Activated CD4-positive, alpha-beta T cell treated with anti-CD3 and anti-CD28 coated beads, Interleukin-2, amount 50 U/mL, for 48 hours (primary cell): ENCODE measurements at places on chromosomes 2 and 18.

DNA sequence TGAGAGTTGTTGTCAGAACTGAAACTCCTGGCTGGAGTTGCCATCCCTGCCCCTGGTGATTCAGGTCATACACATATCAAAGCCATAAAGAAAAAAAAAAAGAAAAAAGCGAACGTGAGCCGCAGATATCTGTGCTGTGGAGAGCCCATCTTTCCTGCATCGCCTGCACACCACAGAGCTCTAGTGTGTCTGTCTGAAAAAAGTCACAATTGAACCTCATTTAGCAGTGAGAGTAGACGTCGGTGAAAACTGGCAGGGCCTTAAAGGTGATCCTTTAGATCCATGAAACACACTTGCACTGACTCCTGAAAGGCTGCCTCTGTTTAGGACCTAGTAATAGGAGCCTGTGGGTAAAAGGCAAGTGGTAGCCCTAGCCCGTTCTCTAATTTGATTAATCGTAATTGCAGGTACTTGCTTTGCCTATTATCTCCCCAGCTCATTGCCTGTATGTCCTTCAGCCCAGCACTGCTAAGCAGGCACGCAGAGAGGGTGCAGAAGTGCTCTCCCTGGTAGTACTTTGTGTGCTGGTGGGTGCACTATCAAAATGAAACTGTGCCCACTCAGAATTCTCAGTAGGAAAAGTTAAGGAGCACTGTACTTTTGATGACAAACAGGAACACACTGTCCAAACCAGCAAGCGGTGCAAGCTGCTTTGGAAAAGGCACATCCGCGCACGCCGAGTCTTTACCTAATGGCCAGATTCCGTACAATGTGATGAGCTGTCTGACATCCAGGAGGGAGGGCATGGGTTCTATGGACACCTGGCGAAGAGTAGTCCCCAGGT lies 103.5 kb upstream of the ASB18 start:
- no peak for DNase-seq

DNA sequence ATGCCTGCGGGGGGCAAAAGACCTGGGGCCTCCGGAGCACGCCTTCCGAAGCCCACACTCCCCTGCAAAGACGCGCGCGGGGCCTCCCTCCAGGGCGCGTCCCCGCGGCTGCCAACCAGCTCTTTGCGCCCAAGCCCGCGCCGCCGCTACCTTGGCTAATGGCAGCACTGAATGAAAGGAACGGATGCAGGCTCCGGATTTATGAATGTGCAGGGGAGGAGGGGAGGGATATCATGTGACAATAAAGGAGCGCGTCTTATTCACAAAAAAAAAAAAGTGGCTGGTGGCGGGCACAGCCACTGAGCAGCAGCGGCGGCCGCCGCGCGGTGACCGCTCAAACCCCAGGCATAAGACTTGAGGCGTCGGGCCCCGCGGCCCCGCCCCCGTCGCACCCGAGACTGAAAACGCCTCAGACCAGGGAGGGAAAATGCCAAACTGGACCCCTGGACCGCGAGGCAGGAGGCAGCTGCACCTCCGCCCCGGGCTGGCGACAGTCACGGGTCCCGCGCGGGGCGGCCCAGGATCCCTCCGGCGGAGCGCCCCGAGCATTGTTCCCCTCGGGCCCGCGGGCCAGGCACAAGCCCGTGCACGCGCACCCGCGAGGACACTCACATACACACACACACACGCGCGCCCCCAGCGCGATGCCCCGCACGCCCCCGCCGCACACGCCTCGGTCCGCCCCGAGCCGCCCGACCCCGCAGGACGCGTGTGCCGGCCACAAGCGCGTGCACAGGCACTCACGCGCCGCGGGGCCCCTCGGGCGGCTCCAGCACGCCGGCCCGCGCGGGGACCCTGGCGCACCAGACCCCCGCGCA lies 1.6 kb downstream of the SPRED2 start:
- DNase-seq: peak; percentile 57

GRCh38 chr2:173300458-173300857 lies 54.2 kb upstream of the CDCA7 start:
- DNase-seq: no peak

DNA sequence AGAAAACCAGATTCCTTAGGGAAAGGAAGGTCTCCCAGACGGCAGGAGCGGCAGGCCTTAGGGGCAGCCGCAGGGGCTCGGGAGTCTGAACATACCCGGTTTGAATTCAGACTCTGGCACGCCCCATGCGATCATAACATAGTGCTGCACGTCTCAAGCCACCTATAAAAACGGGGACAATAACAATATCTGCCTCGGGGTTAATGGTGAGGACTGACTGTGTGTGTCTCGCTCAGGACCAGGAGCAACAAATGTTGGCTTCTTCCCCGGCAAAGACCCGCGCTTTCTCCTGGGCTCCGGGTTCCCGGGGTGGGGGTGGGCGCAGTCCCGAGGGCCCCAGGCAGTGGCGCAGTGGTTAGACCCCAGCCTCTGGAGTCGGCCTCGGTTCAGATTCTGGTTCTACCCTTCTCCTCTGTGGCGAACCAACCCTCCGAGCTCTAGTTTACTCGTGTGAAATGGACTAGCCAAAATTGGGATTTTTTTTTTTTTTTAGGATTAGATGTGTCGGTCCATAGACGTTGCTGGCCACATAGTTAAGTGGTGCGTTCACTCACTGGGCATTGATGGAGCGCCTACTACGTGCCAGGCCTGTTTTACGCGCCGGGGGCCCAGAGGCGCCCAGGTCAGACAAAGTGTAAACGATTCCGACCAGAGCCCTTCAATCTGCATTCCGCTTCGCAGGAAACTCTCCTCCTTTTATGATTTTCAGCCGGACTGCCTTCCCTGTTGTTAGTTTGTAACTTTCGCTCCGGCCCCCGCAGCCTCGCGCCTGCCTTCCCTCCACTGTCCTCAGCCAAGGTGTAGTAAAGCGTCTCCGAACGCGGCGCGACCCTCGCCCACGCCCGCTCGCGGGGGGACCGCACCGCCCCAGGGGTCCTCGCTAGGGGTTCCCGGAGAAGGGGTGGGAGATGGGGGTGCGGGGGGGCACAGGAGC lies 820 bp upstream of the SH3BP4 start:
- peak; percentile 12 for DNase-seq

- DNase-seq: no peak
Observed at GRCh38 chr2:220227266-220227920, 600.0 kb downstream of the SLC4A3 start.

DNA sequence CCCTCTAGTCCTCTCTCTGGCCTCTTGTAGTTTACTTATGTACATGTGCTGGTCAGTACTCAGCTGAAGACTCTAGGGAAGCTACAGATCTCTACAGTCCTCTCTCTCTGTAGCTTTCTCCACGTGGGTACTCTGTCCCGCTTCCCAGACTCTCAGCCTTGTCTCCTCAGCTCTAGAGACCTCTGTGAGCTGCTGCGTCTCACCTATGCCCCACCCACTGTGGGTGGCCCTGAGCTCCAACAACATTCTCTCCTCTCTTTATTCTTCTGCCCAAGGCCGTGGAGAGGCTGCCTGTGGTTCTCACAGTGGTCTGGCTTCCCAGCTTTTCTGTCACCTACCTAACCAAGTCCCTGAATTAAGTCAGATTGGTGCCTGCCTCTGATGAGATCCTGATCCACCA lies 33.4 kb downstream of the MFSD6 start:
- DNase-seq: no peak

DNA sequence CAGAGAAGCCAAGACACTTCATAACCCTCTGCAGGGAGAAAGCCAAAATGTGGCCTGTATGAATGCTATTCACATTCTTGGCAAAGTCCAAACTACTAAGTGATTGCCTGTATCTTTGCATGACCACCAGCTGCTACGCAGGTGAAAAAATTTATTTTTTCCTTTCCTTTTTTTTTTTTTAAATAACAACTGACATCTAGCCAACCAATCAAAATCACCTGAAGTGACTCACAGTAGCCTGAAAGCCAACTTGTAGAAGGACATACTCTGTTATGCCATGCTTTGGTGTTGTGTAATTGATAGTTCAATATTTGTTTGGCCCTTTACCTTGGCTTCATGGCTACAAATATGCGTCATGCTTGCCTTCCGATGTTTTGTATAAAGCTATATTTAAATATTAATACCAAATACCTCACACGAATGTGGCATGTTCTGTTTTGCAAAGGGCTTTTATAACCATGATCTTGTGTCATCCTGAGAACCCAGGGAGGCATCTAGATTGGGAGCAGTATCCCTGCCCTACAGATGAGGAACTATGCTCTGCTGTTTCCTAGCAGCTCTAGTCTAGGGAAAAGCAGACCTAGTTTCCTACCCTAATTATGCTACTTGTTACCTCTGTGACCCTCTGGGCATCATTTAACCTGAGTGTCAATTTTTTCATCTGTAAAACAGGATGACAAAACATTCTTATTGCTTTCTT lies 102.1 kb downstream of the MYOM1 start:
- no peak for DNase-seq

- DNase-seq: no peak
Observed at GRCh38 chr2:229520691-229521096, 193.7 kb downstream of the DNER start.

DNA sequence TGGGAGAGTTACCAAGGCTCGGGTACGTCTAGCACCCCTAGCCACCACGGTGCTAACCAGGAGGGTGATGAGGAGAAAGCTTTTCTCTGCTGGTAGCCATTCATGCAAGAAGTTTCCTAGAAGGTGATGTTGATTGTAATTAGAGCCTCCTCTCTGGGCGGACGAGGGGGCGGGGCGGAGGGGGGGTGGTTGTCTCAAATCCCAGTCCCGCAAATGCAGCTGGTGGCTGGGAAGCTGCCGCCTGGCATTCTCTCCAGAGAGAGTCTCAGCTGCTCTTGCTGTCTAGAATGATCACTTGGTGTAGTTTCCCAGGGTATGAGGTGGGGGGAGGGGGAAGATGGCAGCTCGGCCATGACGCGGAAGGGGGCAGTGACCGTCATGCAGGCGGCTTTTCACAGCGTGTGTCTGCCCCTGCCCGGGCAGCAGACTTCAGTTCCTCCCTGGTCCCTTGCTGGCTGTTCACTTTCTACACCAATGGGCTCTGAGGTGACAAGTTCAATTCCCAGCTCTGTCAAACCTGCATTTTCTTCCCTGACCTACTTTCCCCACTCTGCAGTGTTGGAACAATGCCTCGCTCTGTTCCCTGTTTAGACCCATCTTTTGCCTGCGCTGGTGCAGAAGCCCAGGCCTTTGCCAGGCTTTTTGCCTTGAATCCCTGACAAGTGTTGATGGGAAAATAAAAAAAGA lies 61.5 kb upstream of the KLF7 start:
- DNase-seq: no peak
